ENCODE measurements at places on chromosomes 2 and 18.
A peak's percentile ranks its signal among the peaks of the same experiment; 100 is the strongest.

- no peak for DNase-seq
Observed at GRCh38 chr2:101296371-101296770, 12.1 kb downstream of the RNF149 start.

DNA sequence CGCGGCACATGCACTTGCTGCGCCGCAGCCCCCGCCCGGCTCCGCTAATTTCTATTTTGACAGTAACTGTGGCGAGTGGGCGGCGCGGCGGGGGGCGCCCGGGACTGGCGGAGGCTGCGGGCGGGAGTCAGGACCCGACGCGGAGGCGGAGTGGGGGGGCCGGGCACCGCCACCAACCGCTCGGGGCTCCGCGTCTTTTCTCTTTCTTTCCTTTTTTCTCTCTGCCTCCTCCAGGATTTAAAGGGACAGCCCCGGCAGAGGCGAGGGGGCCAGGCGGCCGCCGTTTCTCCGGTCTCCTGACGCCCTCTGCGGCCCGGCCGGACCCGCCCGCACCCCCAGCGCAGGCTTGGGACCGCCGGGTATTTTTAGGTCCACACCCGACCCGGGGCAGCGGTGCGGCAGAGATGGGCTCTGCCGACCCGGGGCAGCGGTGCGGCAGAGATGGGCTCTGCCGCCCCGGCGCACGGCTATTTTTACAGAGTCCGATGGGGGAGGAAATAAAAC is 460 bp upstream of the ZBTB7C start:
- no peak for DNase-seq

DNA sequence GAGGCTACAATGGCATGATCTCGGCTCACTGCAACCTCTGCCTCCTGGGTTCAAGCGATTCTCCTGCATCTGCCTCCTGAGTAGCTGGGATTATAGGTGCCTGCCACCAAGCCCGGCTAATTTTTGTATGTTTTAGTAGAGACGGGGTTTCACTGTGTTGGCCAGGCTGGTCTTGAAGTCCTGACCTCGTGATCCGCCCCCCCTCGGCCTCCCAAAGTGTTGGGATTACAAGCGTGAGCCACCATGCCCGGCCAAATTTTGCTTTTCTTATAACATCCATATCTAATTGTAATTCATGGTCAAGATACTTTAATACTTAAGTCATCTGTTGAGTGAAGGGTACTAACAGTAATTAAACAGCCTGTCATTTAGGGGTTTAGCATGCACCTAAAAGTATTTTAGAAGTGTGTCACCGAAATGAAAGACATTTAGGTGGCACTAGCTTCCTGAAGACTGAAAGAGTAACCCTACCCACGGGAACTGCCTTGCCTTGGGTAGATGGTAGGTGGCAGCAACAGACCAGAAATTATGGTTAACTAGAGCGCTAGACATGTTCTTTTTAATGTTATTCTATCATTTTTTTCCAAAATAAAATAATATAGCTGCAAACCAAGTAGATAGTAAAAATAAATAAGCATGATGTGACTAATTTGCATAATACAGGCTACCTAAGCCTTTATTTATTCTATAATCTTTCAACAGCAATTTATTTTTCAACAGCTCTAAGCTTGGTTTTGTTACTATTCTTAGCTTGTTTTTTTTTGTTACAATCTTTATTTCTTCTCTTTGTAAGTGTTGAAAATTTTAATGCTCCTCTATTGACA is 8.6 kb upstream of the ACYP2 start:
- peak; percentile 45 for DNase-seq

GRCh38 chr18:48545757-48546321 is 7.0 kb downstream of the CTIF start:
- peak; percentile 20 for DNase-seq

- no peak for DNase-seq
Observed at GRCh38 chr2:206353685-206354084, 79.2 kb downstream of the ZDBF2 start.

DNA sequence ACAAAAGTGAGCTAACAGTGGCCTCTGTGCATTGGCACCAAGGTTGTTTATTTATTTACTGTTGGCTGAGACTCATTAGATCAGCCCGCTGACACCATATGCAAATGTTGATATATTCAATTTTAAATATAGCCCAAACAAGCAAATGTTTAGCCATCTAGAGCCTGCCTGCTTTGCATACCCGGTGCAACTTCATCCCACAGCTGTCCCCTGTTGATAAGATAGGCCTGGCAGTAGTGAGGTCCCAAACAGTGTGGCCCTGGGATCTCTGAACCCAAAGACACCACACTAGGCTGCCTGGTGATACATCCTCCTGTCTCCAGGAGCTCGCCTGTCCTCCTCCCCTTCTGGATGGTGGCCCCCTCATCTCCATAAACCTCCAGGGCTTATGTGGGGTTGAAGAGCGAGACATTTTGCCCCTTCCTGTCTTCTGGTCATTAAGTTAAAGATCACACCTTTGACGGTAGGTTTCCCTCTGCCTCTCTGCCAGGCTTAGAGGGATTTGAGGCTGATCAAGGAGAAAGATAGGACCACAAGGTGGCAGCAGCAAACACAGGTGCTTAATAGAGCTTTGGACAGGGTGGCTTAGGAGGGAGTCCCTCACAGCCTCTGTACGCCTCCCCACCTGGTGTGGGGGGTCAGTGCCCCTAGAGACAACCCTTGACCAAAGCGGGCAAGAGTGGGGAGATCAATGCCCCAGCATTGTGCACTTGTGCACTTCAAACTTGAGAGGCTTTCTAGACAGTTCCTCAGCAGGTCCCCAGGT is 23.7 kb upstream of the MYO5B start:
- peak; percentile 34 for DNase-seq
